NCI-H526 treated with DMSO at 0.1 percent for 48 hours (cell line): ENCODE measurements at places on chromosomes 2 and 18.

- no peak for DNase-seq
These were observed 37.1 kb downstream of the SULT1C2 start for GRCh38 chr2:108325756-108326155.

- DNase-seq, result no peak
These were observed 374.3 kb downstream of the TMX3 start for GRCh38 chr18:68340606-68341005.

DNA sequence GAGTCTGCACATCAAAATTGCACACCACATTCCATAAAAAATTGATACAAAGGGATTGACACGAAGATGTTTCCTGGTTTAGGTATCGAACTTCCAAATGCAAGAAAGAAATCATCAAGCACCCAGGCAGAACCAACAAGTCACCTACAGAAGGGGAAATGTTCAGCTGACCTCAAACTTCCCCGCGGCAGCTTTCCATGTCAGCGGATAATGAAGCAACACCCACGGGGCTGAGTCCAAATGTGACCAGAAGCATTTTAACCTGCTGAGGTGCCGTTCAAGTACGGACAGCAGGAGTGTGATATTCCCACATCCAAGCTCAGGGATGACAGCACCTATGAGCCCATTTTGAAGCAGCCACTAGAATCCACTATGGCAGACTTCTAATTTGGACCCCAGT, 124.9 kb downstream of the GALNT14 start:
- DNase-seq, result no peak

DNA sequence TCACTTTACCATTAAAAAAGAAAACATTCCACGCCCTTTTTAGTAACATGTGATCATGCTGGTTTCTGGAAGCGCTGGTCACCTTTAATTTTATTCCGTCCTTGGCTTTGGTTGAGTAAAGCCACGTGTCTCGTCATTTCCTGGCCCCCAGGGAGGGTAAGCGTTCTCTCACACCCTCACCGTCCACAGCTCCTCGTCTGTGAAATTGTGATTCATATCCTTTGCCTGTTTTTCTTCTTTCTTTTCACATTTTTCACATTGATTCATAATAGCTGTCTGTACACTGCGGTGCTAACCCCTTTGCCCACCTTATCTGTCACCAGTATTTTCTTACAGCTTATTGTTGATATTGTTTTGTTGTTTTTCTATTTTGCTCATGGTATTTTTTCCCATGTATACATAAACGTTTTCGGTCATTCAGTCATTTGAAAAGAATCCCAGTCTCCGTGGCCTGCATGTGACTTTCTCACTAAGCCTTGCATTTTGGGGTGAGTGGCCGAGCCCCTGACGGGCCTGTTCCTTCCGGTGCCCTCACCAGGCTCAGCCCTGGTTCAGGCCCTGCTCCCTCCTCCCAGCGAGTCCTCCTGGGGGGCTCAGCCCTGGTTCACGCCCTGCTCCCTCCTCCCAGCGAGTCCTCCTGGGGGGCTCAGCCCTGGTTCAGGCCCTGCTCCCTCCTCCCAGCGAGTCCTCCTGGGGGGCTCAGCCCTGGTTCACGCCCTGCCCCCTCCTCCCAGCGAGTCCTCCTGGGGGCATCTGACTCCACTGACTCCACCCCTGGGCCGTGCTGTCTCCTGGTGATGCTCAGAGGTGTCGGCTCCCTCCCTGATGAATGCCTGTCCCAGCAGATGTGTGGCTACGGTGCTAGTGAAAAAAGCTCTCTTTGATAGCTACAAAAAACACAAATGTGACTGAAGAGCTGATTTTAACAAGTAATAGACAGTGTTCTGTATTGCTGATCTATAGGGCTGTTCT, 249.7 kb upstream of the PXDN start:
- no peak for DNase-seq

DNA sequence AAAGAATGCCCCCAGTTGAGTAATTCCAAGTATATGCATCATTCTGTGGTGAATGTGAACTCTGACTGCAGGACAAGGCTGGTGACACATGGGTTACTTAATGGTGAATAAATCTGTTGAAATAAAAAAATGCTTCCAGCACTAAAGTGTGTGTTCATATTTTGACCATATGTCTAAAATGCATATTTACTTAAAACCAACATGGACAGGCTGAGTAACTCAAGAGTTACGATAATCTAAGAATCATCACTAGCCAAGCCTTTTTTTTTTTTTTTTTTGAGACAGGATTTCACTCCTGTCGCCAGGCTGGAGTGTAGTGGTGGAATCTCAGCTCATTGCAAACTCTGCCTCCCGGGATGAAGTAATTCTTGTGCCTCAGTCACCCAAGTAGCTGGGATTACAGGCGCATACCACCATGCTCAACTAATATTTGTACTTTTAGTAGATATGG, 47.1 kb upstream of the CCBE1 start:
- DNase-seq, result no peak
